ENCODE measurements at places on chromosomes 6 and 20. TPM values are rescaled to one million over a fixed set of nuclear protein-coding genes. Genes with fewer than 3 reads are reported as not detected.

- no peak for DNase-seq
- H3K4me3 ChIP-seq, result peak overlapping the region; percentile 73
- peak overlapping the region; percentile 87 for H3K27ac ChIP-seq
- no peaks in the 10 kb centered on the region for H3K27me3 ChIP-seq
Measured at GRCh38 chr6:10837622-10837994, 731 bp downstream of the MAK start.

DNA sequence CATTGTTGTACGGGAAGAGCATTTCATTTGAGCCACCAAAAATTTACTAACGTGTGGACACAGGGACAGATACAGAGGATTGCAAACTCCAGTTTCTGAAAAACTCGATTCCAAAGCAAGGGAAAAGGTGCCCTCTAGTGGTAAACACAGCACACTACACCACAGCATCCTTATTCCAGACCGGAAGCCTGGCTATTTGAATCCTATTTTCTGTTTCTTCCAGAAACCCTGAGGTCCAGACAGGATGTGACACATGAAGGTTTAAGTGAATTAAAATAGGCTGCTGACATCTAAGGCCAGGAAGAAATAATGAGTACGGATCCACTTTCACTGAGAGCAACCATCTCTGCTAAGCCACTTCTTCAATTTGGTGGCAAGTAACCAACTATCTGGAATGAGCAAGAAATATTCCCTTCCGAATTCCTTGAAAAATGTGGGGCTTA lies 31.8 kb upstream of the GMPR start:
- H3K36me3 ChIP-seq, result no peaks in the 10 kb centered on the region
- H3K27ac ChIP-seq, result no peak overlapping the region
- DNase-seq, result no peak

GRCh38 chr6:42846505-42846904 lies 32.9 kb upstream of the RPL7L1 start:
- H3K36me3 ChIP-seq, result no peaks in the 10 kb centered on the region
- no peaks in the 10 kb centered on the region for H3K4me1 ChIP-seq
- H3K4me3 ChIP-seq, result no peak overlapping the region
- H3K27me3 ChIP-seq, result no peaks in the 10 kb centered on the region
- H3K27ac ChIP-seq, result no peak overlapping the region
- DNase-seq, result no peak

DNA sequence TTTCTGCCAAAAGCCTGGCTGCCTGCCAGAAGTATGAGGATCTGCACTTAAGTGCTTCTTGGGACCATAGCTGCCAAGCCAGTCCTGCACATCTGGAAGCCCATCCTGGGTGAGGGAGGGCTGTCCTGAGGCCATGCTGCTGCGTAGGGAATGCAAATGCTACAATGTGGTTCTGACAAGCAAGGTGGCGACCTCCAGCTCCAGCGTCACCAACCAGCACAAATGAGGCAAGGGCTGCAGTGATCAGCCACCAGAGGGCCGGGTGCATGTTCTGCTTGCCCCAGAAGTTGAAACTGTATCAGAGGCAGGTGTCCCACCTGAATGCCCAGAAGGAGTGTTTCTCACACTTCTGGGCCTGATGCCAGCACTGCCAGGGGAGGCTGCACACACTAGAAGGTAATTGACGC lies 99.1 kb upstream of the KCNQ5 start:
- H3K27me3 ChIP-seq, result no peaks in the 10 kb centered on the region
- no peak overlapping the region for H3K27ac ChIP-seq
- no peak for DNase-seq
- no peaks in the 10 kb centered on the region for H3K4me1 ChIP-seq
- no peaks in the 10 kb centered on the region for H3K36me3 ChIP-seq

- no peaks in the 10 kb centered on the region for H3K27me3 ChIP-seq
- H3K36me3 ChIP-seq, result no peaks in the 10 kb centered on the region
- no peak overlapping the region for H3K4me3 ChIP-seq
- H3K4me1 ChIP-seq, result no peaks in the 10 kb centered on the region
Measured at GRCh38 chr20:57055345-57055744, 211.1 kb downstream of the BMP7 start.

CCR6 gene
- total RNA-seq, result 0.73 TPM

F13A1 gene
- 357 TPM for total RNA-seq

ZC2HC1B gene
- total RNA-seq, result not detected

All from breast epithelium (tissue), 4 donors.